Immature natural killer cell (primary cell): ENCODE measurements at places on chromosomes 2 and 18.

DNA sequence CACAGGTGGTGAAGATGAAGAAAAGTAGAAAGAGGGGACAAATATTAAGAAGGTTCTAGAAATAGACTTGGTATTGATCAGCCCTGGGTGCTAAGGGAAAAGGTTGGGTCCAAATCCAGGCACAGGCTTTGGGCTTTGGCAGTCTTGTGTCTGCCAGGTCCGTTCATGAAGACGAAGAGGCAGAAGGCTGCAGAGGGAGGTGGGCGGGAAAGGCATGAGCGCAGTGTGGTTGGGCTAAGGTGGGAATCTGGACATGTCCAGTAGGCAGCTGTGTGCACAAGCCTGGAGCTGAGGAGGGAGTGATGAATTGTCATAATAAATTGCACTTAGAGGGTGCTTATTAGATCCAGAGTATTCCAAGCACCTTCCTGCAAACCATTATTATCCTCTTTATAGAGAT lies 105.7 kb upstream of the TEX51 start:
- DNase-seq = no peak

DNA sequence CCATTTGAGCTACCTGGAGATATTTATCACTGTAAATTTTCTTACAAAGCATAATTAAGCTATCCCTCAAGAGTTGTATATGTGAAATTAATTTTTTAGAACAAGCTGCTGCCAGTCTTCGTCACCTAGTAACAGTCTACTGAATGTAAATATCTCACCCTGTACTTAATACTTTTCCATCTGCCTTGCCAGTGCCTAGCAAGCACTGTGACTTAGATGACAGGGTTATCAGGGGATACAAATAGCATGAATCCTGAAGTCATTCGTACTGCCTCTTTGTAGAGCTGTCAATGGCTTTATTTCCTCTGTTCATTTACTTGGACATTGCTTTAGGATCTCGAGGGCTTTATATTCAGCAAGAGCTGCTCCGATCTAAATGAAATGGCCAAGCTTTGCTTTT lies 763.6 kb downstream of the ADCYAP1 start:
- no peak for DNase-seq

DNA sequence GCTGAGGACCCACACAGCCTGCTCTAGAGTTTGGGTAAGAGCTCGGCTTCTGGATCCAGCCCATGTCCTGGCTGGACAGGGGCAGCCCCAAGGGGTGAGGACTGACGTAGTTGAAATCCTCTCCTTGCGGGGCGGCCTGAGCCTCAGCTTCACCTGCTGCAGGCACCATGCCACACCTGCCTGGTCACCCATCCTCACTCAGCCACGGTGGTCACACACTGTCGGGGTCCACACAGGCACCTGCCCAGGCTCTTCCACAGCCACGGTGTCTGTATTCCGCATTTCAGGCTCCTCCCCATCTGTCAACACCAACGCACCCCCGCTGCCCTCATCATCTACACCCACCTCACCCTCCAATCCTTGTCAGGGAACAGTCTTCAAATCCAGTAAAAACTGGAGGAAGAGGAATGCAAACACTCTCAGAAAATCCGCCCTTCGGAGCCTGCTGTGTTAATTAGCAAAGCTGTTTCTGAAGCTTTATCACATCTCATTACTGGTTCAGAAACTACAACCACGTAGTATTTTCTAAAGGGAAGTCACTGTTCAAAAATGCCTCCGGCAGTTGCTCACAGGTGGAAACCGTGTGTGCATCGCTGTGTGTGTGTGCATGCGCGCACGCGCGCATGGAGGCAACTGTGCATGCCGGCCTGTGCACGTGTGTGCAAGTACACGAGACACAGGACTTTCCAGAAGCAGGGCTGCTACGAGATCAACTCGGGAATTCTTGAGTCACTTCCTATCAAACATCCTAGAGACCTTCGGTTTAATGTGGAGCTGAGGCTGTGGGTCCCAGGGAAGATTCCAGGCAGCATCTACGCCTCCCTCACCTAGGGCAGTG lies 38.2 kb downstream of the SLC66A2 start:
- DNase-seq = no peak

GRCh38 chr2:222844323-222844722 lies 16.5 kb upstream of the ACSL3 start:
- DNase-seq = no peak

DNA sequence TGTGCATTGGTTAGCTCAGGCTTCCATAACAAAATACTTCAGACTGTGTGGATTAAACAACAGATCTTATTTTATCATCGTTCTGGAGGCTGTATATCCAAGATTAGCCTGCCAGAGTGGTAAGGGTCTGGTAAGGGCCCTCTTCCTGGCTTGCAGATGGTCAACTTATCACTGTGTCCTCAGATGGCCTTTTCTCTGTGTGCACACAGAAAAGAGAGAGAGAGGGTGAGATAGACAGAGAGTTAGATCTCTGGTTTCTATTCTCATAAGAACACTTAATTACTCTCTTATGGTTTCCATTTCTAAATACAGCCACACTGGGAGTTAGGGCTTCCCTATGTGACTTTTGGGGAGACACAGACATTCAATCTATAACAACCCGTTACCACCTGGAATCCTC lies 1003.5 kb downstream of the TSN start:
- no peak for DNase-seq

GRCh38 chr2:191675807-191676721 lies 1.9 kb upstream of the NABP1 start:
- peak; percentile 70 for DNase-seq

DNA sequence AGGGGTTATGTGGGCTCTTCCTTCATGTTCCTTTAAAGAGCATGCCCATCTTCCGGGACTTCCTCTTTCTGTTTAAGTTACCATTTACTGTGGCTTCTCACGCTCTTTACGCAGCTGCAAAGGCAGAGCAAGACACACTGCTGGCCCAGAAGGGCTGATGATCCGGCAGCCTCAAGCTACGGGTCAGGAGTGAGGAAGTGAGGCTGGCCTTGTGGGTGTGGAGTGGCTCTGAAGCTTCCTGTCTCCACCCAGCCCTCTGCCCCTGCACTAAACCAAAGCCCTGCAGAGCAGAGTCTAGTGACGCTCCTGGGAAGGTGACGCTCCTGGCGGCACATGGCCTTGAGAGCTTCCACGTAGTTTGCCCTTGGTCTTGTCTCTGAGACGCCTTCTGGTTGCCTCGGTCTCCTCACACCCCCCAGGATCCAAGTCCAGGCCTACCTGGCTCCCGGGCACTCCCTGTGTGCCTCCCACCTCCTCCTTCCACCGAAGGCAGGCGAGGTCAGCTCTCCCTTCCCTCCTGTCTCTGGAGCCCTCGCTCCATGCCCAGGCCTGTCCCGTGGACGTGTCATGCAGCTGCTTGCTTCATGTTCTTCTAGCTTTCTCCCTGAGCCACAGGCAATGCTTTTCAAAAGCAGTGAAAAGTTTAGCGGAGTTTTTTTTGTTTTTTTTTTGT lies 50.3 kb downstream of the ARL4C start:
- DNase-seq = peak; percentile 98

- no peak for DNase-seq
Measured at GRCh38 chr2:43461453-43462073, 134.3 kb downstream of the THADA start.

DNA sequence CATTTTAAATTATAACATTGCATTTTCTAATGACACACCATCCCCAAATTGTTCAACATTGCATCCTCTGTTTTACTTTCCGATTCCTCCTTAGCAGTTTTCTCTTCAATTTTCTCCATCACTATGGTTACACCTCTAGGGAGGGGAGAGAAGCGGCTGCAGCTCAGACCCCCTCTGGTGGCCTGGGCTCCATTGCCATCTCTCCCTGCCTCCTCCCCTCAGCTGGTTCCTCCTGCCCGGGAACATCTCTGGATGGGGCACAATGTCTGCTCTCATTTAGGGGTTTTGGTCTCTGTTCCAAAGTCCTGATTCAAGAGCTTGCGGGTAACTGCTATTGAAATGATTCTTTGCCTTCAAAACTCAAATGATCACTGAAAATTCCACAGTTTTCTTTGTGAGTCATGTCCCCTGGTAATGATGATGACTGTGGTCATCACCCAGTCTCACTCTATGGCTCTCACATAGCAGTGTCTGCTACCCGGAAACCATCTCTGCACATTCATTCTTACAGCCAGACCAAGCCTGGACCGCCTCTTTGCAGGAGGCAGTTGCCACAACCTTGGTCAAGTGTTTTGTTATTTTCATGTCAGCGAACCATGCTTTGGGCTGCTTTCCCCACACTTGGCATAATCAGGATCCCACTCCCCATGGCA lies 263.9 kb downstream of the ALPK2 start:
- no peak for DNase-seq

DNA sequence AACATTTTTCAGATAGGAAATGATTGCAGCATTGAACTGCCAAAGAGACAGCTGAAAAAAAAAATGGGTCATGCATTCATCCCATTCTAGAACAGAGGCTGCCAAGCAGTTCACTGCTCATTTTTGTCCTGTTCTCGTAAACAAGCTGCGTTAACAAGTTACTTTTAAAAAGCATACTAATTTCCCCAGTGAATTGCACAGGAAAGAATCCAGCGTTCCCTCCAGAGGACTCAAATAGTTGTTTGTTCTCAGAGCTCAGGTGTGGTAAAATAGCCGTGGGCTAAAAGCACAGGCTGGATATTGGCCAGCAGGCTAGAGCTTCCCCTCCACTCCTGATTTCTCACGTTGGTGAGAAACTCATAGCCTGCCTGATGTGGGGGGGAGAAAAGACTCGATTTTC lies 76.1 kb upstream of the AQP4 start:
- DNase-seq = no peak

GRCh38 chr18:45764000-45764686 lies 40.2 kb downstream of the SLC14A1 start:
- DNase-seq = no peak

- DNase-seq = no peak
Measured at GRCh38 chr2:190190507-190191162, 128.1 kb upstream of the MSTN start.

GRCh38 chr2:30611583-30611982 lies 164.5 kb downstream of the LCLAT1 start:
- DNase-seq = no peak

GRCh38 chr2:85594715-85595300 lies 737 bp upstream of the RNF181 start:
- DNase-seq = no peak

- no peak for DNase-seq
Measured at GRCh38 chr2:151347906-151348305, 9.5 kb upstream of the TNFAIP6 start.

GRCh38 chr18:63575681-63576080 lies 11.5 kb upstream of the SERPINB13 start:
- DNase-seq = no peak

DNA sequence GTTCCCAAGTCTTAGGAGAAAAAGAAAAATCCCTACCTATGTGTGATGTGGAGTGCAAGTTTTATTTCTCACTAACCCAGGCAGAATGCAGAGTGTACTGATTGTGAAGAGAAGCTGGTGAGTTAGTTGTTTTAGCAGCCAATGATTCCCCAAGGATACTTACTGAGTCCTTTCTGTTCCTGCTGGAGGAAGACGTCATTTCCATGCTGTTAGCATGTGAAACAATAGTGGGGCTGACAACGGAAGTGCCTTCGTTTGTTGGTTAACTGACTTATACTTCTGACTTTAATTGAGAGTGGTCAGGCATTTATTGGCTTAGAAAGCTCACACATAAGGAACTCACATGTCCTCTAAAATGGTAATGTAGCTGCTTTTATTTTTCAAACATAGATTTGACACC lies 180.6 kb downstream of the MC4R start:
- DNase-seq = no peak

- DNase-seq = no peak
Measured at GRCh38 chr2:106041150-106041549, 153.0 kb downstream of the UXS1 start.

DNA sequence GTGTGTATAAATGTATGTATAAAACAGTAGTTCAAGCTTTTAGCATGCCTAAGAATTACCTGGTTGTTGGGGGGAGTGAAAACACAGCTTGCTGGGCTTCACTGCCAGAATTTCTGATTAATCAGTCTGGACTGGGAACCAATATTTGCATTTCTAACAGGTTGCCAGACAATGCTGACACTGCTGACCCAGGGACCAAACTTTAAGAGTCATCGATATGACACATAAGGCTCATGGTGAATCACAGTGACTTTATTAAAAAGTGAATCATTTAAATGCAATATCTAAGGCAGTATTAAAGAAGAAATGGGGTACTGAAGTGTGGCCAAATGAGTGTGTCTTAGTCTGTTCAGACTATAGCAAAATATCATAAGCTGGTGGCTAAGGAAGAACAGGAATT lies 195.9 kb upstream of the DTNA start:
- no peak for DNase-seq

GRCh38 chr18:11121443-11121849 lies 27.9 kb downstream of the PIEZO2 start:
- DNase-seq = no peak

DNA sequence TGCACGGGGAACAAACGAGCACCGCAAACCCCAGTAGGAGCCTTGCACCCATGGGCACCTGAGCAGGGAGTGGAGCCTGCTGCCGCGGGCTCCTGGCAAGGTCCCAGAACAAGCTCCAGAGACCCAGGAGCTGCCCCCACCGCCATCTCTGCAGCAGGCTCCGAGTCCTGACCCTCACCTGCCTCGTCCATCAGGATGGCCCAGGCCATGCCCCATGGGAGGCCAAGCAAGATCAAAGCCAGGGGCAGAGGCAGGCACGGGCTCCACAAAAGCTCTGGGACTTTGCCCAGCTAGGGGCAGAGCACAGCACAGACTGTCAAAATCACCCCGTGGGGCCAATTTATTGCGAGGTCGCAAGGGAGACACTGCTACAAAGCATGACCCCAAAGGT lies 43.6 kb downstream of the GPC1 start:
- DNase-seq = no peak

DNA sequence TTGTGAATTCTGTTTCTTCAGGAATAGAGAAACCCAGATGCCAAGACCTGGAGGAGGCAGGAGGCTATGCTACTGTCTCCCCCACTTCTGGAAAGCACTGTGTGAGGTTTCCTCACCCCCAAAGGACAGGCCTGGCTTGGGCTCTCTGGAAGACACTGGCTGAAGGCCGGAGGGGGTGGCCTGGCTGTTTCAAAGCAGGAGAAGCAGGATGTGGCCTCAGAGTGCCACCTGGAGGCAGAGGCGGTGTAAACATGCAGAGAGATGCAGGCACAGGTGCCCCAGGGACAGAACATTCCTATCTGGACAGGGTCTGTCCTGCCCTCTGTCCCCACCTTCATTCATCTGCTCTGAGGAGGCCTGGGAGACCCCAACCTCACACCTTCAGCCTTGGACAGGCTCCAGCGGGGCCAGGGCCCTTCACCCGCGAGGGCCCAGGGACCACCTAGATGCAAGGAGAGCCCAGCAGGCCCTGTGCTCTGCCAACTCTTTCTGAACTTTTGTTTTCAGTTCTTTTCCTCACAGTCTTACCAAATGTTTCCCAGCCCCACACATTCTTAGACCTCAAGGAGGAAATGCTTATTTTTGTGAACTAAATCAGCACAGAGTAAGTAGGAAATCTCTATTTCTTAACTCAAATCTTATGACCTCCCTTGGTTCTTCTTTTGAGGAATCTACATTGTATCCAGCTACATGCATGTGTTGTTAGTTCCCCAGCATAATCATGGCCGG lies 79.2 kb downstream of the LONRF2 start:
- DNase-seq = no peak
